ENCODE measurements at places on chromosomes 3 and 15. TPM values are rescaled to one million over a fixed set of nuclear protein-coding genes. Genes with fewer than 3 reads are reported as not detected.

The GPR62 gene
- total RNA-seq = not detected

The SYNPR gene
- total RNA-seq = not detected

The LPP gene
- 26.2 TPM for total RNA-seq

The GOLGA8R gene
- total RNA-seq = 0.18 TPM

The TNFSF10 gene
- 6.0 TPM for total RNA-seq

The GP9 gene
- total RNA-seq = not detected

Data from myometrial cell (primary cell).